ENCODE measurements at places on chromosomes 7 and 10.
A peak's percentile ranks its signal among the peaks of the same experiment; 100 is the strongest.

GRCh38 chr10:12663863-12664262 is 314.5 kb downstream of the CAMK1D start:
- no peak overlapping the region for H3K4me3 ChIP-seq
- no peak for DNase-seq
- peaks cover 15% of the 10 kb centered on the region for H3K4me1 ChIP-seq

DNA sequence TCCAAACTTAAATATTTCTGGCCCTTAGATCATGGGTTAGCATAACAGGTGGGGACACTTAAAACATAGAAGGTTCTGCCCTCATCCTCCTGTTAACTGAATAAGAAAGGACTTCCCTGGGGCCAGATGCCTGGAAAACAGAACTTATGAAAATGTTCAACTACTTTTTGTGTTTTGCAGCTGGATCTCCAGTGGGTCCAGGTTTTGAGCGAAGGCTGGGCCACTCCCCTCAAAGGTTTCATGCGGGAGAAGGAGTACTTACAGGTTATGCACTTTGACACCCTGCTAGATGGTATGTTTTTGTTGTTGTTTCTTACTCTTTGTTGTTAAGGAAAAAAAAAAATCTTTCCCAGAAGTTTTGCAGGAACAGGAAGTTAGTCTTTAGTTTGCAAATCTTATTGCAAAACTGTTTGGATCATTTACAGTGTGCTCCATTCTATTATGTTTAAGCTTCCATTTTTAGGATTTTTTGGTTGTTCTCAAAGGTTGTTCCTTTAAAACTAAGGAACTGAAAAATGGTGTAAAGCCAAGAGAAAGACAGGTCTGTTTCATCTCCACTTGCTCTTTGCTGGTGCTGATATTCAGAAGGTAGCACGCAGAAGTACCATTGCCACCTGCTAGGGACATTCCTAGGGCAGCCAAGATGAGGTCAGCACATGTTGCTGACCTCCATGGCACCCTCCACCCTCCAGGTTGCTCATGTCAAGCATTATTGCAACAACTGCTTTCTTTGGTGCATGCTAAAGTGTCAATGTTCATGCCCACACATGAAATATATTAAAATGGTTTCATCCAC is 56.1 kb downstream of the PAPSS2 start:
- peaks cover 5% of the 10 kb centered on the region for H3K4me1 ChIP-seq
- no peaks in the 10 kb centered on the region for H3K27me3 ChIP-seq
- H3K4me3 ChIP-seq, result no peak overlapping the region
- no peak overlapping the region for H3K27ac ChIP-seq
- no peaks in the 10 kb centered on the region for H3K36me3 ChIP-seq

DNA sequence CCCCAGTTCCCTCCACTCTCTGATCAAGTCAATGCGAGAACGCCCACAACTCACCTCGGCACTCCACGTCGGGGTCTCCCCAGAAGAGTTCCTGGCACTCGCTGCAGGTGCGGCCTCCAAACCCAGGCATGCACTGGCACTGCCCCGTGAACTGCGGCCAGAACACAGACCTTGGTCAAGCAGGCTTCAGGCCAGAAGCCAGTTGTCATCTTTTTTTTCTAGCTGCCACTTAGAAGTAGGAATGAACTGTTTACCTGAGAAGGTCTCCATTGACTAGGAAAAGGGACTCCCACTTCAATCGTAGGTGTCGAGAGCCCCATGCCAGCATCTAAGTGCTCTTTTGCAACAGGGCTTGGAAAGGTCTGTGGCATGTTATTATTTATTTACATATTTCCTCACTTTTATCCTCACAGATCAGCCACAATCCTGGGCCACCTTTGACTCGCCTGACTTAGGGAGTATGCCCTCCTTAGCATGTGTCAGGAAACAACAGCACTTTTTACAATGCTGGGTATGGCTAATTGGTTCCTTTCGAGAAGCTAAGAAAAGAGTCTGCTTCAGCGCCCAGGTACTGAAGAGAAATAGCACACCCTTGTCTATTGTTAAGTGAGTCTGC is 51.7 kb downstream of the LAMB1 start:
- DNase-seq, result no peak
- no peak overlapping the region for H3K4me3 ChIP-seq
- peaks cover 4% of the 10 kb centered on the region for H3K4me1 ChIP-seq
- H3K27ac ChIP-seq, result no peak overlapping the region
- H3K36me3 ChIP-seq, result peaks cover 33% of the 10 kb centered on the region
- H3K27me3 ChIP-seq, result no peaks in the 10 kb centered on the region

GRCh38 chr10:75613685-75614504 is 182.5 kb downstream of the LRMDA start:
- H3K4me3 ChIP-seq, result no peak overlapping the region
- DNase-seq, result no peak

DNA sequence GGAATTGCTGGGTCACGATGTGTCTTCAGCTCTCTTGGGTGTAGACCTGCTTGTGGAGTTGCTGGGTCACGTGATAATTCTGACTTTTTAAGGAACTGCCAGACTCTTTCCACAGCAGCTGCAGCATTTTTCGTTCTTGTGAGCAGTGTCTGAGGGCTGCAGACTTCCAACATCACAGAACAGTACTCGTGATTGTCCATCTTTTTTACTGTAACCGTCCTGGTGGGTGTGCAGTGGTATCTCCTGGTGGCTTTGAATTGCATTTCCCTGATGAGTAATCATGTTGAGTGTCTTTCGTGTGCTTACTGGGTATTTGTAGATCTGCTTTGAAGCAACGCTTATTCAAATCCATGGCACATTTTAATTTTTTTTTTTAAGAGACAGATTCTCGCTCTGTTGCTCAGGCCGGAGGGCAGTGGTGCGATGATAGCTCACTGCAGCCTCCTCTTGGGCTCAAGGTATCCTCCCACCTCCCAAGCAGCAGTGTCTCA is 22.7 kb downstream of the INPP5A start:
- H3K4me1 ChIP-seq, result peaks cover 9% of the 10 kb centered on the region
- DNase-seq, result no peak
- no peak overlapping the region for H3K27ac ChIP-seq
- no peaks in the 10 kb centered on the region for H3K36me3 ChIP-seq

DNA sequence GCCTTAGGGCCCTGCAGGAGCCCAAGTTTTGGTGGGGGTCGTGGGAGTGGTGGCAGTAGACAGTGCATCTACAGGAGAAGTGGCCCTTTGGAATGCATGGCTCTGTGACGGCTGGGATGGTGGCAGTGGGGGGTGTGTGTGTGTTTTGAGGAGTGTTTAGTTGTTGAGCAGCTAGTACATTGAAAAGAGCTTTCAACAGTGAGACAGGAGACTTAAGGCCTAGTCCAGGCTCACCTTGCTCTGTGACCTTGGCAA is 27.1 kb downstream of the ZNF775 start:
- DNase-seq, result no peak
- H3K27ac ChIP-seq, result peak overlapping the region; percentile 90
- H3K4me1 ChIP-seq, result peaks cover 35% of the 10 kb centered on the region
- H3K36me3 ChIP-seq, result peaks cover 23% of the 10 kb centered on the region

DNA sequence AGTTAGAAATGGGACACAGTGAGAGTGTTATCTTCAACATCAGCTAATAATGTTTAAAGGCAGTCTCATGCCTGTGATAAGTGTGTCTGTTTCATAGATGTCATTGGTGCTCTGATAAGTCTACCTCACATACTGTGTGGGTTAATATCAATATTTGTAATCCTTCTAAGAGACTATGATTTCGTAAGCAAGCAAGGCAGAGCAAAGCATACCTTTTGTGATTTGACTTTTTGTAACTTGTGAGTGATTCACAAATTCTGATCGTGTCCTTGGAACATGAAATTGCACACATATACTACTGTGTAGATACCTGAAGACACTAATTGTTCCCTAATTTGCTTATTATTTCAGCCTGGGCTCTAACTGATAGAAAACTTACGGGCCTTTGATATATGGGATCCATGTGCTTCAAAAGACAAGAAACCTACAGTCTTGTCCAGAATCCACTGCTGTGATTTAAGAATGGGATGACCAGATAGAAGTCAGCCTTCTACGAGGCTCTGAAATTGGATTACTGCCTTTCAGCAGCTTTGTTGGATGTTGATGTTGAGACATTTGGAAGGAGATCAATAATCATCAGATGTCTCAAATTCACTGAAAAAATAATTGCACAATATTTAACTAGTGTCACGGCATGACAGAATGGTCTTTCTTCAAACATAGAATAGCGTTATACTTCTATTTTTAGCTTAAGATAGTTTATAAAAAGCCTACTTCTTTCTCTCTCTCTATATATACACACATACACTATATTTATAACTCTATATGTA is 63.2 kb upstream of the KLF6 start:
- no peak overlapping the region for H3K4me3 ChIP-seq
- H3K27me3 ChIP-seq, result no peaks in the 10 kb centered on the region
- DNase-seq, result no peak
- H3K36me3 ChIP-seq, result no peaks in the 10 kb centered on the region

GRCh38 chr10:71675295-71675970 is 44.1 kb downstream of the C10orf105 start:
- H3K4me3 ChIP-seq, result no peak overlapping the region
- H3K27ac ChIP-seq, result no peak overlapping the region
- no peak for DNase-seq
- H3K27me3 ChIP-seq, result no peaks in the 10 kb centered on the region

DNA sequence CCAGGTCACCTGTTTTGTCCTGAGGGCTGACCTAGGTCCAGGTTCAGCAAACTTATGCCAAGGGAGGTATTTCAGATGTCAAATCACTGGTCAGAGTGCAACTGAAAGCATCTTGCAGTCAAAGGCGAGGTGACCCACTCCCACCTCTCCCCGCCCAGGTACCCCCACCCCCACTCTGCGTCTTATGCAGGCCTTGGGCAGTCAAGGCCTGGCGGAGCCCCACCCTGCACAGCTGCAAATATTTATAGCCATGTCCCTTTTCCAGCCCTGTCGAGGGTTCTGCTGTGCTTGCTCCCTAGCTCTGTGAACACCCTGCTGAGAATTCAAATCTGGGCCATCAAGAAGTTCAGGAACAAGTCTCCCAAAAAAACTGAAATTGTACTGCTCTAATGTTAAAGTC is 40.6 kb upstream of the BMPR1A start:
- no peaks in the 10 kb centered on the region for H3K36me3 ChIP-seq
- H3K27ac ChIP-seq, result no peak overlapping the region
- peaks cover 15% of the 10 kb centered on the region for H3K4me1 ChIP-seq
- DNase-seq, result peak; percentile 36
- no peaks in the 10 kb centered on the region for H3K27me3 ChIP-seq

- peak overlapping the region; percentile 10 for H3K4me3 ChIP-seq
- H3K36me3 ChIP-seq, result no peaks in the 10 kb centered on the region
- peaks cover 36% of the 10 kb centered on the region for H3K4me1 ChIP-seq
- no peak for DNase-seq
- H3K27me3 ChIP-seq, result no peaks in the 10 kb centered on the region
These were observed 2.0 kb downstream of the STAMBPL1 start for GRCh38 chr10:88881922-88882645.

GRCh38 chr7:69864822-69865221 is 266.5 kb downstream of the AUTS2 start:
- no peak overlapping the region for H3K4me3 ChIP-seq
- no peaks in the 10 kb centered on the region for H3K36me3 ChIP-seq
- peaks cover 5% of the 10 kb centered on the region for H3K4me1 ChIP-seq
- no peak overlapping the region for H3K27ac ChIP-seq

- H3K4me1 ChIP-seq, result peaks cover 95% of the 10 kb centered on the region
- no peak for DNase-seq
- no peak overlapping the region for H3K4me3 ChIP-seq
These were observed 10.7 kb downstream of the PSAP start for GRCh38 chr10:71840177-71840957.

- peaks cover 9% of the 10 kb centered on the region for H3K4me1 ChIP-seq
- H3K4me3 ChIP-seq, result no peak overlapping the region
- no peak for DNase-seq
- H3K27ac ChIP-seq, result no peak overlapping the region
- H3K36me3 ChIP-seq, result no peaks in the 10 kb centered on the region
These were observed 436.5 kb upstream of the MGMT start for GRCh38 chr10:129030603-129030895.

GRCh38 chr10:3723766-3724165 is 61.2 kb downstream of the KLF6 start:
- no peak for DNase-seq
- no peak overlapping the region for H3K4me3 ChIP-seq
- no peaks in the 10 kb centered on the region for H3K36me3 ChIP-seq
- H3K27me3 ChIP-seq, result no peaks in the 10 kb centered on the region
- H3K4me1 ChIP-seq, result peaks cover 19% of the 10 kb centered on the region

- no peaks in the 10 kb centered on the region for H3K27me3 ChIP-seq
- no peaks in the 10 kb centered on the region for H3K36me3 ChIP-seq
These were observed 10.3 kb upstream of the AOC1 start for GRCh38 chr7:150842018-150842417.

GRCh38 chr7:155985518-155986250 is 173.4 kb upstream of the SHH start:
- H3K36me3 ChIP-seq, result no peaks in the 10 kb centered on the region
- no peak overlapping the region for H3K27ac ChIP-seq
- H3K4me3 ChIP-seq, result no peak overlapping the region
- H3K4me1 ChIP-seq, result no peaks in the 10 kb centered on the region

DNA sequence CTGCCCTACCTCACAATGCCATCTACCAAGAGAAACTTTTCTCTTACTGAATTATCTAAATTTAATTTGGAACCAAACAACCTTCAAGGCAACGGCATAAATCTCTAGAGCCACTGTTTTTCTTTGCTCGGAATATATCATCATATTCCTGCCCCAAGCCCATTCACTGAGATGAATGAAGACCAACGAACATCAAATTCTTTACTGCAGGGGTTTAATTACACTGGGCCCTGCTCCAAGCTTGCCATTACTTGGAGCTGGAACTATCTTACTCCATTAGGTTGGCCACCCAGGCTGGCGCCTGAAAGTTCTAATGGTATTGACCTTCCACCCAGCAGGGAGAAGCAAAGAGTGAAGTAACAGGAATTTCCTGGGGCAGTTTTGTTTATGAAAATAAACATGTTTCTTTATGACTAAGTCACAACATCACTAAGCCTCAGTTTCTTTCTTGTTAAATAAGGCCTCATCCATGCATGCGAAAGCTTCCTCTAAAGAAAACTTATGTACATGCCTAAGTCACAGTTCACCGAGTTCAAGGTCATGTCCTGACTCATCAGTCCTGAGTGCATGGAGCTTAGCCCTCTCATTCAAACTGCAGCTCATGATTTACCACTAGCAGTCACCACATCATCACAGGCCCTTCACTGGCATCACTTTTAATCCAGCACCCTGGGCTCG is 42.1 kb upstream of the ANAPC16 start:
- DNase-seq, result no peak
- no peak overlapping the region for H3K4me3 ChIP-seq
- H3K4me1 ChIP-seq, result peaks cover 4% of the 10 kb centered on the region
- H3K36me3 ChIP-seq, result peaks cover 17% of the 10 kb centered on the region
- no peak overlapping the region for H3K27ac ChIP-seq

DNA sequence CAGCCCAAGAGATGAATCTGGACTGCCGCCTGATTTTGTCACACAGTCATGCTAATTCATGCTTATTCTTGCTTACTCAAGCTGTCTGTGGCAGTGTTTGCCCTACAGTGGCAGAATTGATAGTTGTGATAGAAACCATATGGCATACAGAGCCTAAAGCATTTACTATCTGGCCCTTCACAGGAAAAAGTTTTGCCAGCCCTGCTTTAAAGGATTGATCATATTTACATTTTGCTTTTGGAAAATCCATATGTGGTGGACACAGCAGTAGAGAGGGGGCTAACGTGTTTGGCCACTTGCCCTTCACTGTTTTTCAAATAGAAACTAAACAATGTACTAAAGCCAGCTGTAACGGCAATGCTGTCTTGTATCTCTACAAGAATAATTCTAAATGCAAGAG is 974.0 kb upstream of the GHITM start:
- no peaks in the 10 kb centered on the region for H3K27me3 ChIP-seq
- DNase-seq, result no peak
- no peak overlapping the region for H3K4me3 ChIP-seq
- no peaks in the 10 kb centered on the region for H3K4me1 ChIP-seq

GRCh38 chr10:132401401-132402118 is 4.6 kb downstream of the PWWP2B start:
- peaks cover 21% of the 10 kb centered on the region for H3K36me3 ChIP-seq
- DNase-seq, result no peak
- no peaks in the 10 kb centered on the region for H3K27me3 ChIP-seq
- H3K4me1 ChIP-seq, result peaks cover 66% of the 10 kb centered on the region
- peak overlapping the region; percentile 35 for H3K27ac ChIP-seq

All from suprapubic skin (tissue), 4 donors.